H1 (cell line): ENCODE measurements at places on chromosomes 16 and 17.
A peak's percentile ranks its signal among the peaks of the same experiment; 100 is the strongest.

GRCh38 chr16:72910875-72911274, 137.1 kb downstream of the ZFHX3 start:
- no peak for DNase-seq

DNA sequence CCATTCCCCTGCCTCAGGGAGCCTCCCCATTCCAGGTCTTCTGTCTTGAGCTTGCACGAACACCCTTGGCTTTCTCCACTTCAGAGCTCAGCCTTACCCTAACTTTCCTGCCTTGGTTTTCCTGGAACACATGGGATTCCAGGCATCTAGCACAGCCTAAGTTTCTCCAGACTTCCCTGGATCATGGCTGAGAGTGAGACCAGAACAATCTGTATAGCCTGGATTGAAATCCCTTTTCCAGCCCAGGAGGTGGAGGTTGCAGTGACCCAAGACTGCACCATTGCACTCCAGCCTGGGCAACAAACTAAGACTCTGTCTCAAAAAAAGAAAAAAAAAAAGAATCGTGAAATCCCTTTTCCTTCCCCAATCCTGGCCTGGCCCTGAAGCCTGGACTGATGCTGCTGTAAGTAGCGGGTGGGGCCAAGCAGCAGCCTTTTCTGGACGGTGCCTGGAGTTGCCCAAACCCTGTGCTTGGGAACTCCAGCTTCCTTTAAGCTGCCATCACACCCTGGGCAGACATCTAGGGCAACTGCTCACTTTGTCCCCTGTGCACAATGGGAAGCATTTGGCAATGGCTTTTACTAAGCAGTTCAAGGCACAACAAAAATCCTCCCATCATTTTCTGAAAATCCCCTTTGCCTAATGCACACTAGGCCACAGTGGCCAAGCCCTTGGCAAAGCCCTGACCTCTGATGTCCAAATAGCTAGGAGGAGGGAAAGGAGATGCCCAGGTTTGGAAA, 12.0 kb upstream of the SLC16A5 start:
- DNase-seq: no peak

- DNase-seq: no peak
Observed at GRCh38 chr16:52562770-52563169, 15.8 kb upstream of the TOX3 start.

DNA sequence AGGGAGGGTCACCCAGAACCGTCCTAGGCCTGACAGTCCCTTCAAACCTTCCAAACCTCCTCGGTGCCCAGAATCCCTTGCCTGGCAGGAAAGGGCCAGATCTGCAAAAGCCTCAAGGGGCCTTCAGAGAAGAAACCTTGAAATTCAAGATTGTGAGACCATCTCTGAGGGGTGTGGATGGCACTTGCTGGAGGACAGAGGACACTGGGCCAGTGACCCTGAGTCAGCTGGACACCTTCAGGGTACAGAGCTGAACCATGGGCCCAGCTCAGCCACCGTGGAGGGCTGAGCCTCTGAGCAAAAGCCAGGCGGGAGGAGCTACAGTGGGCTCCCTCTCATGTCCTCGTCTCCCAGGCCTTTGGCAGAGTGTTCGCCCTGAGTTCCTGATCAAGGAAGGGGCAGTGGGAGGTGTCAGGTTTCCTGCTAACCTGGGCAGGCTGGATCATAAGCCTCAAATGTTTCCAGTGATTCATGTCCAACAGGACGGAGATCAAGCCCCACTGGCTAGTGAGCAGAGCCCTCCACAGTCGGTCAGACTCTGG, 3.0 kb downstream of the PDILT start:
- DNase-seq: no peak

DNA sequence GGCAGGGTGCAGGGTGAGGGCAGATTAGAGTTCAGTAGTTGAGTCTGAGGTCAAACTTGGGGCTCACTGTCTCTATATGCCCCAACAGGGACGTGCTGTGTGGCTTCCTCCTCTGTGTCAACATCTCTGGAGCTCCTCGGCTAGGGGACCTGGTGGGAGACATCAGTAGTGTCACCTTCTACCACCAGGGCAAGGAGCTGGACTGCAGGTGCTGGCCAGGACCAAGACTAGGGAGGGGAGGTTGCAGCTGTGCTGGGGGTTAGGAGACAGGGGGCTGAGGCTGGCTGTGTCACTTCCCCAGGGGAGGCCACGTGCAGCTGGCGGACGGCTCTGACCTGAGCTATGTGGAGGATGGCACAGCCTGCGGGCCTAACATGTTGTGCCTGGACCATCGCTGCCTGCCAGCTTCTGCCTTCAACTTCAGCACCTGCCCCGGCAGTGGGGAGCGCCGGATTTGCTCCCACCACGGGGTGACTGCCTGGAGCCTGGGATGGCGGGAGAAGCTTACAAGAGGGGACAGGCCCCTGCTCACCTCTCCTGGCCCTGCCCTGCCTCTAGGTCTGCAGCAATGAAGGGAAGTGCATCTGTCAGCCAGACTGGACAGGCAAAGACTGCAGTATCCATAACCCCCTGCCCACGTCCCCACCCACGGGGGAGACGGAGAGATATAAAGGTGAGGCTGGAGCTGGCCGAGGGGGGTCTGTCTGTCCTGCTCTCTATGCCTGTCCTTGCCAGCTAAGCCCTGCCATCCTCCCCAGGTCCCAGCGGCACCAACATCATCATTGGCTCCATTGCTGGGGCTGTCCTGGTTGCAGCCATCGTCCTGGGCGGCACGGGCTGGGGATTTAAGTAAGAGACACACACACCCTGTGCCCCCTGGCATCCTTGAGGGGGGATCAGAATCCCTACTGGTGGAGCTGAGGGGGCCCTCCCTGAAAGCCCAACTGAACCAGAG, 18.9 kb downstream of the ADAM11 start:
- DNase-seq: no peak

DNA sequence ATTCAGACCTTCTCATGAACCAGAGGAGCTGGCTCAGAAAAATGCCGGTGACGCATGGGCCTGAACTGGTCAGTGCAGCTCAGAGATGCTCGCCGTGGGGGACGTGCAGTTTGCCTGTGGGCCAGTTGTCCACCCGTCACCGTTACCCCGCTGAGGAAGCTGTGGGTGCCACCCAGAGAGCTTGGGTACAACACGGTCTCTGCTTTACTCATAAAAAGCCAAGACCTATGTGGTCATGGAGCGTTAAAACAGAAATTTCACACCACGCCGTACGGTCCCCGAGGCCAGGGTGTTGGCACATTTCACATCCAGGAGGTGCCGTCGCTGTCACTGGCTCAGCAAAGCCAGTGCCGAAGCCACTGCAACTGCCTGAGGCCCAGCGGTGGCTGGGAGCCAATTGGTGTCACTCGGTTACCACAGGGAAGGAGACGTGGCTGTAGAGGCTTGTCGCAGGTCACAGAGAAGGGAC, 120.9 kb downstream of the METRNL start:
- DNase-seq: no peak

- no peak for DNase-seq
Observed at GRCh38 chr16:62872339-62872738, 836.1 kb upstream of the CDH8 start.

DNA sequence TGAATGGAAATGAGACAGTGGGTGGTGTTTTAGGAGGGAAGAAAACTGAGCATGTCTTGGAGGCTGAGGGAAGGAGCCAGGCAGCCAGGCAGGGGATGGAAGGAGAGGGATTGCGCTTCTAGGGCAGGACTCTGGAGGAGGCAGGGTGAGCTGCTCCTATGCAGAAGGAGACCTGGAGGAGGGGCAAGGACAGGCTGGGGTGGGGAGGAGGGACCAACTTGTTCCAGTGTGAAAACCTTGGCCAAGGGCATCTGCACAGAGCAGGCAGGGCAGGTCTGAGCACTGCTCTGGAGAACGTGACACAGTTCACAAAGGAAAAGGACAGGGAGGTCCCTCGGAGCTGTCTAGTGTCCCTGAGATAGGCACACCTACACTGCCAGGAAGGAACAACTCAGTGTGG, 5.5 kb downstream of the GALK1 start:
- no peak for DNase-seq

DNA sequence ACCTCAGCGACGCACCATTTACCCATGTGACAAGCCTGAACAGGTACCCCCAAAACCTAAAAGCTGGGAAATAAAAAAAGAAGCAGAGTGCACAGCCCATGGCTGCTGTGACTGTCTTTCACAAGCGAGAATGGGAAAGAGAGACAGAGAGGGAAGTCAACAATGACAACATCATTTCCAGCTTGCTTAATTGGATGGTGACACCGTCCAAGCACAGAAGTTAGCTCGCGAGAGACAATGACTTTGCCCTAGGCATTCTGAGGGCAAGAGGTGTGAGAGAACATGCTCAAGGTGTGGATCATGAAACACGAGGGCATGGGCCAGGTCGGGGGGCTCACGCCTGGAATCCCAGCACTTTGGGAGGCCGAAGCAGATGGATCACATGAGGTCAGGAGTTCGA, 19.3 kb upstream of the NSMCE1 start:
- DNase-seq: no peak

DNA sequence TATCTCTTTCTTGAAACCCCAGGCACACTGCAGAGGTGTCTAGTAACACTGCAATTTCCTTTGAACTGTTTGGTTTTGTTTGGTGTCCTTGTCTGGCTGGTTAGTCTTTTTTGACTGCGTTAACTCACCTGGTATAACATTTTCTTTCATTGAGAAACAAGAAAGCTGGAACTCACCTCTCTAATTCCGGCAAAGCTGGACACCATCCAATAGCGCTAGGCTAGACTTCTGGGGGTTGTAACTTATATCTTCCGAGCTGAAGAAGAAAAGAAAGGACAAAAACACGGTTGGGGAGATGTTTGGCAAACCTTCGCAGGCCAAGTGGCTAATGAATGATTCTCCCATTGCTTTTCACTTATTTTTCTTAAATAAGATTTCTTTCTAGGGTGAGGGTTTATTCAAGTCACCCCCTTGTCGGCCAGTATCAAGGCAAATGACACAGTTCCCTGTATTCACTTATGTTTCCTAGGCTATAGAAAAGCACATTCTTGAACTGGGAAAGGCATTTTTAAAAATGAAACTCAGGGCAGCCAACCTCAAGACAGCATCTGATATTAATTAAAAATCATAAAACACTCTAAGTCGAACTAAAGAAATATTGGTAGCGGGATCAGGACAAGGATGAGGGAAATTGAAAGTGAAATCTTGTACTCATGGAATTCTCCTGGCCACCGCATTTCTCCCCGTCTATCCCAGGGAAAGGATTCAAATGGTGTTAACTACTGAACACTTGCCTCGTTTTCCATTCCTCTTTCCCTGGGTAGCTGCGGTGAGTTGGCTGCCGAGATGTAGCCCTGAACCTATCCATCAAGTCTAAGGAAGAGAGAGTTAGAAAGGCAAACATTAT, 95.9 kb upstream of the ZFHX3 start:
- DNase-seq: no peak

DNA sequence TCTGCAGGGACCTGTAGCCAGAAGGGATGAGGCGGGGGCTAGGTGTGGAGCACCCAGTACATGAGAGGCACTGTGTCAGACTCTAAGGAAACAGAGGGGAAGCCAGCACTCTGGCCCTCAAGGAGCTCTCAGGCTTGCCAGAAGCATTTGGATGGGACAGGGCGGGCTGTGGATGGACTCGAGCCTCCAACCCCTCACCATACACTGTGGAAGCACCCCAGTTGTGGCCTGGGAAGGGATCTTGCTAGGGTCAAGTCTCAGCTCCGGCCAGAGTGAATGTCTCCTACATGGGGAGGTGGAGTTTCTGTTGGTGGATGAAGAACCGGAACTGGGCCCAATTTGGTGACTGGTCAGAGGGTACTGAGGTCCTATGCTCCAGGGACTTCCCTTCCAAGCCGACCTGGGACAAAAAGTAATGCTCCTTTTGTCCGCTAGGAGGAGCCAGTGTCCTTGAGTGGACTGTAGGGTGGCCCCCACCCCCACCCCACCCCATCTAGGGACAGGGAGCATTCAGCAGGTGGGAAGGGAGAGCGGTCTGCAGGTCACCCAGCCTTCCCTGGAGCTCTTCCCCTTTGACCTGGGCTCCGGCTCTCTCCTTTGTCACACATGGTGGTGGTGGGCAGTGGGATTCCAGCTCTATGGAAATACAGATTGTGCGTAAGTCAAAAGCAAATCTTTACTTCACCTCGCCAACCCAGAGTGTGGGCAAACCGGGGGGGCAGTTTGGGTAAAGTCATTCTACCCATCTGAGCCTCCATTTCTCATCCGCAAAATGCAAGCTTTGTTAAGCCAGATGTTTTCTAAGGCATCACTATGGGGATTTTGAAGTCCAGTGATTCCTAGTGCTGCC, 20.4 kb upstream of the PHB1 start:
- DNase-seq: peak; percentile 87

DNA sequence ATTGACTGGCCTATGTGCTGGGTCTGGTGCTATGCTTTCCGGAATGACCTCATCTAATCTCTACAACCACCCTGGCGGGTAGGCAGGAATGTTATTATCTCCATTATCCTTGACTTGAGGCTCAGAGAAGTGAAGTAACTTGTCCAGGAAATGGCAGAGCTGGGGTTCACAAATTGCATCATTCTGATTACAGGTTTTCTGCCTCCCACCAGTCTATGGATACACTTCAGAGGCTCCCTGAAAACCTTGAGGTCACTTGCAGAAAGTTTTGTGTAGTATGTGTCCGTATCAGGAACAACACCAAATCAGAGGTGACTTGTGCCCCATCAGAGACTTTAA, 19.1 kb downstream of the NOD2 start:
- no peak for DNase-seq

- DNase-seq: no peak
Observed at GRCh38 chr16:81798311-81799137, 19.4 kb downstream of the PLCG2 start.
